ENCODE measurements at places on chromosomes 5 and 9.
A peak's percentile ranks its signal among the peaks of the same experiment; 100 is the strongest.

DNA sequence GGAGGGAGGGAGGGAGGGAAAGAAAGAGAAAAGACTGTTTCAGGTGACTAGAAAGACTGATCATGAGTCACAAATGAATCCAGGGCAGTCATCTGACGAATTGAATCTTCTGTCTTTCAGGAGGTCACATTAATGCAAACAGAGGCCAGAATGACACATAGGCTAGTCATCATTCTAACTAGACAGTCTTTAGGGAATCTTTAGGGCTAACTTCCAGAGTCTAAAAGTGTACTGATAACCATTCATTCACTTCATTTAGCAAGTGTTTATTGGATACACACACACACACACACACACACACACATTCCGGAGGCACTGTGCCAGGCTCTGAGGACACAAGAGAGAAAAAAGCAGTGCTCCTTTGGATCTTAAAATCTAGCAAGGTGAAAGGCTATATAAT is 156.7 kb downstream of the EBF1 start:
- peak overlapping the region; percentile 22 for H3K27ac ChIP-seq
- H3K4me1 ChIP-seq = peaks cover 31% of the 10 kb centered on the region
- H3K27me3 ChIP-seq = no peaks in the 10 kb centered on the region
- H3K4me3 ChIP-seq = no peak overlapping the region
- H3K36me3 ChIP-seq = no peaks in the 10 kb centered on the region

DNA sequence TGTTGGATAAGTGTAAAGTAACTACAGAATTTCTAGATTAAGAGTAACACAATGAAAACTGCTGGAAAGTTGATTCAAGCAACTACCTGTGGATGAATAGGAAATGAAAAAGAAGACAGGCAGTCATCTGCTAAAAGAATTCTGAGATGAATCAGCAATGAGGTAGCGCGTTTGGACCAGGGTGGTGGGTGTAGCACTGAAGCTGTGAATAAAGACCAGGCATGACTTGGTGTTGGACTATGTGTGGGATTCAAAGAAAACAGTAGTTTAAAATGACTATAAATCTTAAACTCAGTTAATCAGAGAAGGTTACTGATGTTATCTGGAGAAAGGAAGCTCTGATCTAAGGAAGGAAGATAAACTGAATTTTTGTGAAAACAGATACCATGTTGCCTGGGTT is 159.8 kb downstream of the FBN2 start:
- H3K36me3 ChIP-seq = no peaks in the 10 kb centered on the region
- H3K27me3 ChIP-seq = no peaks in the 10 kb centered on the region
- H3K4me3 ChIP-seq = no peak overlapping the region

GRCh38 chr5:148455185-148455584 is 71.4 kb downstream of the FBXO38 start:
- H3K4me1 ChIP-seq = no peaks in the 10 kb centered on the region
- DNase-seq = no peak
- no peaks in the 10 kb centered on the region for H3K27me3 ChIP-seq
- no peak overlapping the region for H3K4me3 ChIP-seq
- no peaks in the 10 kb centered on the region for H3K36me3 ChIP-seq

GRCh38 chr5:140635291-140636257 is 2.6 kb upstream of the CD14 start:
- peaks cover 2% of the 10 kb centered on the region for H3K36me3 ChIP-seq
- peaks cover 25% of the 10 kb centered on the region for H3K4me1 ChIP-seq
- H3K27me3 ChIP-seq = no peaks in the 10 kb centered on the region

GRCh38 chr9:135135171-135135928 is 47.9 kb downstream of the OLFM1 start:
- no peaks in the 10 kb centered on the region for H3K36me3 ChIP-seq
- no peak overlapping the region for H3K27ac ChIP-seq
- DNase-seq = no peak
- H3K4me1 ChIP-seq = peaks cover 46% of the 10 kb centered on the region

GRCh38 chr9:78575771-78576170 is 278.8 kb downstream of the PSAT1 start:
- no peaks in the 10 kb centered on the region for H3K27me3 ChIP-seq
- DNase-seq = no peak
- H3K27ac ChIP-seq = no peak overlapping the region
- H3K4me3 ChIP-seq = no peak overlapping the region
- H3K4me1 ChIP-seq = 0 out of 2 replicates have a peak, but pooled peaks cover 6% of the 10 kb centered on the region
- no peaks in the 10 kb centered on the region for H3K36me3 ChIP-seq

DNA sequence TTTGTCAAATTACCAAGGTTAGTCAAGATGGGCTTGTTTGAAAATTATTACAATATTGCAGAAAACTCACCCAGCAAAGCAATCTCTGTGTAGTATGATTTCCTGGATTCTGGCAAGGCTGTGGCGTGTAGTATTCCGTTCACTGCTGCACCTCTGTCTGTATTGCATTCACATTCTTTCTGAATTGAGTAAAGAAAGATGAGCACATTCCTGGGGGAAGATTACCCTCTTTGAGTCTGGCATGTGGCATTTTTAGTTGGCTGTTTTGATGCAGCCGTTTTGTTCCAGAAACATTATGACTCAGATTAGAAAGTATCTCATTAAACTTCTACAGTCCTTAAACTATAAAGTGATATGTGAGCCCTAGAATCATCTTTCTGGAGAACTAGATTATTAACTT is 197.7 kb downstream of the TENT4A start:
- H3K27ac ChIP-seq = no peak overlapping the region
- no peaks in the 10 kb centered on the region for H3K27me3 ChIP-seq
- H3K4me3 ChIP-seq = no peak overlapping the region
- no peaks in the 10 kb centered on the region for H3K36me3 ChIP-seq
- no peaks in the 10 kb centered on the region for H3K4me1 ChIP-seq
- no peak for DNase-seq

DNA sequence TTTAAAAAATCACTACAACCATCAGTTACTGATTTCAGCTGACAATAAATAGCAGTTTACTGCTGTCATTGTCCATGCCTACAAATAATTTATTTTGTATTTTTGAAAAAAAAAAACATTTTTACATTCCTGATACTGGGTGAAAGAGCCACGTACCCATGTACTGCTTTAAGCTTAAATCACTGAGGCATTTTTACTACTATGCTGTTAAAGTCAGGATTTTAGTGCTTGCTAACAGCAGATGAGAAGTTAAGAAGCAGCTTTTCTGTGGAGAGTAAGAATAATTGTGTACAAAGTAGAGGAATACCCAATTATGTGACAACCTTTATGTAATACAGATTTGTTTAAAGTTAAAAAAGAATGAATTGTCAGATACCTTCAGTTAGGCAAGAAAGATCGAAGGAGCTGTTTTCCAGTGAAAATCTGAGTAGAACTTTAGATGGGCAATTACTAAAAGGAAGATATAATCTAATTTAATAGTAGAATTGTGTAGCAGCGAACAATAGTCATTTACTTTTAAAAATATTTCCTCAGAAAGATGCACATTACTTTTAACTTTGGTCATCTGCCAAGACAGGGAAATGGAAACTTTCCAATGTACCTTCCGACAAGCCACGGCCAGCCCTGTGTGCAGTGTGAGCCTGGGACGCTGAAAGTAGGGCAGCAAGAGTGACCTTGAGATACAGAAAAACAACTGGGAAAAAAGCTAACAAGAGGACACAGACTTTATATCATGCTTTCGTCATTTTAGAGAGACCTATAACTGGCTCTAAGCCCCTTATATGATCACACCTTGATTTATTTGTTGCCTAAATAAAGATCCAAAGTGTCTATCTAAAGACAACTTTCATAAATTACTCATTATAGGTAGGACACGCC is 39.9 kb downstream of the RHOBTB3 start:
- no peaks in the 10 kb centered on the region for H3K27me3 ChIP-seq
- no peak overlapping the region for H3K27ac ChIP-seq
- no peak for DNase-seq
- H3K4me1 ChIP-seq = peaks cover 7% of the 10 kb centered on the region
- H3K4me3 ChIP-seq = no peak overlapping the region

DNA sequence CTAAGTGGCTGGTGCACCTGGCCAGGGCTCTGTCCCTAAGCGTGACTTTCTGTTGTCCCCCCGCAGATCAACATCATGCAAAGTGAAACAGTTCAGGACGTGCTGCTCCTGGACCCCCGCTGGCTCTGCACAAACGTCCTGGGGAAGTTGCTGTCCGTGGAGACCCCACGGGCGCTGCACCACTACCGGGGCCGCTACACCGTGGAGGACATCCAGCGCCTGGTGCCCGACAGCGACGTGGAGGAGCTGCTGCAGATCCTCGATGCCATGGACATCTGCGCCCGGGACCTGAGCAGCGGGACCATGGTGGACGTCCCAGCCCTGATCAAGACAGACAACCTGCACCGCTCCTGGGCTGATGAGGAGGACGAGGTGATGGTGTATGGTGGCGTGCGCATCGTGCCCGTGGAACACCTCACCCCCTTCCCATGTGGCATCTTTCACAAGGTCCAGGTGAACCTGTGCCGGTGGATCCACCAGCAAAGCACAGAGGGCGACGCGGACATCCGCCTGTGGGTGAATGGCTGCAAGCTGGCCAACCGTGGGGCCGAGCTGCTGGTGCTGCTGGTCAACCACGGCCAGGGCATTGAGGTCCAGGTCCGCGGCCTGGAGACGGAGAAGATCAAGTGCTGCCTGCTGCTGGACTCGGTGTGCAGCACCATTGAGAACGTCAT is 19.7 kb upstream of the CTSL start:
- peaks cover 86% of the 10 kb centered on the region for H3K36me3 ChIP-seq
- no peak overlapping the region for H3K27ac ChIP-seq
- H3K4me3 ChIP-seq = no peak overlapping the region

- no peak overlapping the region for H3K27ac ChIP-seq
- no peaks in the 10 kb centered on the region for H3K27me3 ChIP-seq
- no peaks in the 10 kb centered on the region for H3K4me1 ChIP-seq
- H3K4me3 ChIP-seq = no peak overlapping the region
- no peaks in the 10 kb centered on the region for H3K36me3 ChIP-seq
- peak; percentile 34 for DNase-seq
These were observed 103.7 kb downstream of the ATPSCKMT start for GRCh38 chr5:10145923-10146401.

DNA sequence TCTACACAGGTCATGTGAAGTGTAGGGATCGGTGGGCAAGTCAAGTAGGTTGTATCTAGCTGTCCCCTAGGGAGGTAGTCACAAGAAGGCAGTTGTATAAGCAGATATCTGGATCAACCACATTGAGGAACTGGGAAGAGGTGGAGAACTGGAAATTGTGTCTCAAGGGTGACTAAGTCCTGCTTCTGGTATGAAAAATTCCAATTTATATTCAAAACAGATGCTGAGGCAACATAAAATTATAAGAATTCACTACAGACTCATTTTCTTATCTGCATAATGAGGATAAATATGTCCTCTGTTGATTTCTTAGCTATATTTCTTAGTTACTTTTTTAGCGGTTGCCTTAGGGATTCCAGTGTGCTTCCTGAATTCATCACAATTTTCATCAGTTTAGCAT is 46.8 kb downstream of the GALNT12 start:
- H3K36me3 ChIP-seq = no peaks in the 10 kb centered on the region
- H3K27ac ChIP-seq = no peak overlapping the region
- DNase-seq = no peak
- no peak overlapping the region for H3K4me3 ChIP-seq
- no peaks in the 10 kb centered on the region for H3K27me3 ChIP-seq
- H3K4me1 ChIP-seq = no peaks in the 10 kb centered on the region

DNA sequence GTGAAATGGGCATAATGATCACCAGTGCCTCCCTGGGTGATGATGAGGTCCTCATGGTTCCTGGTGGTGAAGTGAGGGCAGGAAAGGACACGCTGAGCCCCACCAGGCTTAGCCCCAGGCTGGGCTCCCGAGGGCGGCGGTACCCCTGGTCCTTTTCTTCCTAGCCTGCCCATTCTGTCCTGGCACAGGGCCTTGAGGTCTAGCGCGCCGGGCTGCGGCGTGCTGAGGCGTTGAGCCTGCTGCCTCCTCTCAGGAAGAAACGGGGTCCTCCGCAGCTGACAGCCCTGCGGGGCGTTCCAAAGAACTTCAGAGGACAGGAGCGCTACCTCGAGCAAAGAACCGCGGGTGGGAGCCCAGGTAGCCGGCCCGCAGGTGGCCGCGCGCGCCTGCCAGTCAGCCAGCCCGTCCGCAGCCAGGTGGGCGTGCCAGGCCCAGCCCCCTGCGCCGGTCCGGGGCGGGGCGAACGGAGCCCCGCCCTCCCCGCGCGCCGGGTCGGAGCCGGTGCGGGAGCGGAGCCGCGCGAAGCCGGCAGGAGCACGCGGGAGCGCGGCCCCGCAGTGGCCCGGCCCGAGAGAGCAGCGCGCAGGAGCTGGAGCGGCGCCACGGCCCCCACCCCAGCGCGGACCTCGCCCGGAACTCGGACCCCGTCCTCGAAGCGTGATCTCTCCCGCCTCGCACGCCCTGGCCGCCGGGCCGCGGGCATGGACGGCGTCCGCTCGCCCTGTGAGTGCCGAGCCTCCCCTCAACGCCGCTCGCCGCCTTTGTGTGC is at the start of gene WNK2:
TSS of gene WNK2 (plus strand) at position 477 of the 769 bp plus-strand sequence. CDS start 791 bp downstream, outside the sequence.
- no peak for DNase-seq
- no peak within 1 kb of the TSS for H3K27ac ChIP-seq
- H3K4me1 ChIP-seq = peaks cover 7% of the 10 kb centered on the region
- H3K27me3 ChIP-seq = peaks cover 16% of the 10 kb centered on the region

- H3K4me3 ChIP-seq = no peak overlapping the region
- no peaks in the 10 kb centered on the region for H3K36me3 ChIP-seq
- DNase-seq = no peak
- no peaks in the 10 kb centered on the region for H3K4me1 ChIP-seq
- H3K27me3 ChIP-seq = peaks cover 14% of the 10 kb centered on the region
These were observed 41.5 kb downstream of the HMCN2 start for GRCh38 chr9:130306823-130307666.

DNA sequence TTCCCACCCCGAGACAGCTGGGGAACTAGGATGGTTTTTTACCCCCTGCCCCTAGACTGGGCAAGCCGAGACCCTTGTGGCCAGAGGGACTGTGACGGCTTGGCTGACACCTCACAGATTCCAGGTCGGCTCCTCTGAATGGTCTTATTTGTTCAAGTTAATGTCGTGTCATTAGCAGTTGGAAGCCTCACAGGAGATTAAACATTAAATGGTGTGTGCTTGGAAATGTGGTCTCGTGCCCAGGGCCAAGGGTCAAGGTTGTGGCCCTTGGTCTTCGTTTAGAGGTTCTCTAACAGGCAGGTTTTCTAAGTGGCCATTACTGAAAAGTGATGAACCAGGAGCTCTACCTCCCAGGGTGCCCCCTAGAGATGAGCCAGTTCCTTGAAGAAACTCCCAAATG is 61.2 kb upstream of the RXRA start:
- no peak for DNase-seq
- no peaks in the 10 kb centered on the region for H3K36me3 ChIP-seq
- 0 out of 2 replicates have a peak, but pooled peaks cover 2% of the 10 kb centered on the region for H3K27me3 ChIP-seq
- no peak overlapping the region for H3K4me3 ChIP-seq
- H3K27ac ChIP-seq = no peak overlapping the region

DNA sequence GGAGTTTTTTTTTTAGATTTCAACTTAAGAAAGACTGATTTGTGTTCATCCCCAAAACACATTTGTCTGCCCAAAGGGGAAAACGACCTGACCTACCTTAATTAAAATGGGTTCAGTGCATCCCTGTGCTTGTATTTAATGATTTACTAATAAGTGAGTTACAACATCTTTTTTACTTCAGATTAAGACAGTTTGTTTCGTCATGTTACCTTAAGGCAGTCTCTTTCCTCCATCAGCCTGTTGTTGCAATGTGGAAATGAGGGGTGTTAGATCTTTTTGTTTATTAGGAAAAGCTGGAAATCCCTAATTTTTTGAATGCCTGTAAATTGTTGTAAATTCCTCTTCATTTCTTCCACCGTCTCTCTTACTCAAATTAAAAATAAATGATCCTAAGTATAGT is 177.5 kb downstream of the GDNF start:
- no peak for DNase-seq
- no peak overlapping the region for H3K4me3 ChIP-seq
- H3K36me3 ChIP-seq = no peaks in the 10 kb centered on the region
- no peak overlapping the region for H3K27ac ChIP-seq

Measured in SJSA1 (cell line).